ENCODE measurements at places on chromosomes 1 and 21. TPM values are rescaled to one million over a fixed set of nuclear protein-coding genes. Genes with fewer than 3 reads are reported as not detected.

- DNase-seq, result no peak
These were observed 13.5 kb downstream of the ATP1A2 start for GRCh38 chr1:160129046-160129445.

GRCh38 chr1:175128523-175128922 is 60.9 kb downstream of the TNN start:
- no peak for DNase-seq

Gene EXO1
- total RNA-seq, result not detected

DNA sequence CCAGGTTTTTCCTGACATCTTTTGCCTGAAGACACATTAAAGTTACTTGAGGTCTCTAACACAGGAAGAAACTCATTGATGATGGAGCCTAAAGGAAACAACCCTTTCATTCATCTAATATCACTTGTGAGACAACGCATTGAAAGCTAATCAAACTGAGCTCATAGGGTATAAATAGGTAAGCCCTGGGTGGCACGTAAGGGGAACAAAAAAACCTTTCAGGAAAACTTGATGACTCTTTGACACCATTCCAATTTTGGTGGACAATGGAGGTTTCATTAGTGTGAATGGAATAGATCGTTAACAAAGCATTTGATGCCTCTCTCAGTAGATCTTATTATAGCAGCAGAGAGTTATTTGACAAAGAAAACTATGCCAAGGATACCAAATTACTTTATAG is 80.7 kb upstream of the DUSP10 start:
- no peak for DNase-seq

GRCh38 chr1:149936170-149936991 is at the start of gene MTMR11:
TSS of gene MTMR11 (minus strand) at chr1:149936879. CDS start at chr1:149936647, 232 bp downstream.
- no peak for DNase-seq

DNA sequence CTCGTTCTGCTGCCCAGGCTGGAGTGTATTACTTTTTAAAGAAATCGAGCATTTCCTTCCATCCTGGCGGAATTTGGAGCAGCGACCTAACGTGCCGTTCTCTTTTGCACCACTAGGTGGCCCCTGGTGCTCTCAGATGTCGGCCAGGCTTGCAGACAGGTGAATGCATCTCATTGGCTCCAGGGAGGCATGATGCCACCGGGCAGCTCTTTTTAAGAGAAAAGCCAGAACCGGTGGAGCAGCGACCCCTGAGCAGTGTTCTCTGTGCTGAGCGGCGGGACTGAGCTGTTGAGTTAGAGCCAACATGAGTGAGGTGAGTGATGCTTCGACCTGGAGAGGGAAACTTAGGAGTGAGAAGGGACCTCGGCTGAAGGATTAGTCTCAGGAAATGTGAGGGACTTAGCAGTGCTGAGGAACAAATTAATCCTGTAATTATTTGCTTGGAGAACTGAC is at the start of gene PCP4:
TSS of gene PCP4 (plus strand) at position 241 of the 453 bp plus-strand sequence. CDS start at position 305, 64 bp downstream.
- no peak for DNase-seq

- DNase-seq, result no peak
These were observed 6.9 kb downstream of the COL11A1 start for GRCh38 chr1:103101399-103101798.

DNA sequence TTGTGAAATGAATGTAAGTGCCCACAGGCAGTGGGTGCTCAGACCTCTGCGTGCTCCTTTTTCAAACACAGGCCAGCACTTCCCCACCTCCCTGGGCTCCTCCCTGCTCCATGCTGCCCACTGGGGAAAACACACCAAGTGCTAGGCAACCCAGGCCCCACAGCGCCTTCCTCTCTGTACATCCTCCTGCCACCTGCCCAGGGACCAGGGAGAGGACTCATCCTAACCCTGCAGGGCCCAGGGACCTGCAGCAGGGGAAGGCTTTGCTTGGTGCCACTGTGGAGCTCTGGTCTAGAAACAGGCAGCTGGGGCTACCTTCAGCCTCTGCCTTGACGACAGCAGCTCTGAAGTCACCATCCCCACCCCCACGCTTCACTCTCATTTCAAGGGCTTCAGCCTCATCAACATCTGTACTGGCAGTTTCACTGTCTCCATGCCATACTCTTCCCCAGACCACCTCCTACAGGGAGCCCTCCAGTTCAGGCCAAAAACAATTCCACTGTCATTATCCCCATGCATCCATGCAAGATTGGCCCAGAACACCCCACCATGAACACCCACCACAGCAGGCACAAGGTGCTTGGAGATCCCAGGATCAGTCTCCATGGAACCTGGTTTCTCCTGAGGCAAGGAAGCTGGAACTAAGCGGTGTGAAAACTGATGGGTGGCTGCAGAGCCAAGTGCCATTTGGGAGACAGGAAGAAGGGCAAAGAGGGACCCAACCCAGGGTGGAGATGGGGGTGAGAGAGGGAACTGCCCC is 1.1 kb downstream of the IGSF8 start:
- DNase-seq, result no peak

GRCh38 chr1:116119876-116120275 is 8.7 kb downstream of the MAB21L3 start:
- DNase-seq, result no peak

Data from breast epithelium (tissue), 4 donors.